Breast epithelium (tissue), 4 donors: ENCODE measurements at places on chromosomes 5 and 9.

GRCh38 chr5:111225926-111226325, 1.7 kb downstream of the CAMK4 start:
- DNase-seq, result no peak

DNA sequence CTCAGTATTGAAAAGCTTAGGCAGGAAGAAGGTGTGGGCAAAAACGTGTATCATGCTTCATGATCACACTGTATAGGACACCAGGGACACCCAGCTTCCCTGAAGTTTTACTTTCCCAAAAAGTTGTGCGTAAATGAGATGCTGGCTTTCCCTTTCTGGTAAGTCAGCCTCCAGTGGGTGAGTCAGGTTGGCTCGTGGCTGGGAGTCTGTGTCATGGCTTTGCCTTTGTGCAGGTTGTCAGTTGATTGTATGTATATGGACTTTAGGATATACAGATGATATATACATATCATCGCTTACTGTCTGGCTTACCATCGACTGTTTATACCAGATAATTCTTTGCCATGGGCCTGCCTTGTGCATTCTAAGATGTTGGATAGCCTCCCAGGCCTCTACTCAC, 34.2 kb downstream of the ADRB2 start:
- no peak for DNase-seq

DNA sequence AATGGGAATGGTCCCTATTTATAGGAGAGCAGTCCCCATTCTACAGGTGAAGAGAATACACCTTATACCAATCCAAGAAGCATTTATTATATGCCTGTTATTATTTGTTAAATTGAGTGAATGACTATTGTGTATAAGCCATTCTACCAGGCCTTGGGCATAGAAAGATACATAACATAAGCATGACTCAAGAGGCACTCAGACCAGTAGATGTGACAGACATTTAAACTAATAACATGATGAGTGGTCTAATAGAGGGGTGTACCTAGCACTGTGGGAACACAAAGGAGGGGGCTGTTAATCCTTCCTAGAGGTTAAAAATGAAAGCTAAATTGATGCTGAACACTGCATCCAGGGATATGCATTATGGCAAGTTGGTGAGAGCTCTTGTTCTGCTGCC, 145.0 kb upstream of the TNC start:
- DNase-seq, result no peak

- no peak for DNase-seq
Observed at GRCh38 chr9:95022657-95023056, 294.9 kb downstream of the FANCC start.

DNA sequence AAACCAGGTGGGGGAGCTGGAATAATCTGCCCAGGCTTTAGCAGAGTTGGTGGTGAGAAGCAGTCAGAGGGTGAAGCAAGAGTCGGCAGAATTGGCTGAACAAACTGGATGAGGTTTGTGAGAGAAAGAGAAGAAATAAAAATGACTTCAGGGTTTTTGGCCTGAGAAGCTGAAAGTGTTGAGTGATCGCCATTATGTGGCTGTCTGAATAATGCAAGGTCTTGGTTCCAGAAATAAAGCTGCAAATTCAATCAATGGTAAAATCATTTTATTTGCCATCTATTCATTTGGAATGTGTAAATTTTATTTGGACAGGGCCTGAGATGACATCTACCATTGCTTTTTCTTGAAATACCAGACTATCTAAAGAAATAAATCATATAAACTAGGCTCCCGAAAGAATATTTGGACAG, 50.4 kb upstream of the DAB2 start:
- DNase-seq, result no peak

GRCh38 chr9:80076162-80076561, 504.4 kb downstream of the TLE4 start:
- no peak for DNase-seq

DNA sequence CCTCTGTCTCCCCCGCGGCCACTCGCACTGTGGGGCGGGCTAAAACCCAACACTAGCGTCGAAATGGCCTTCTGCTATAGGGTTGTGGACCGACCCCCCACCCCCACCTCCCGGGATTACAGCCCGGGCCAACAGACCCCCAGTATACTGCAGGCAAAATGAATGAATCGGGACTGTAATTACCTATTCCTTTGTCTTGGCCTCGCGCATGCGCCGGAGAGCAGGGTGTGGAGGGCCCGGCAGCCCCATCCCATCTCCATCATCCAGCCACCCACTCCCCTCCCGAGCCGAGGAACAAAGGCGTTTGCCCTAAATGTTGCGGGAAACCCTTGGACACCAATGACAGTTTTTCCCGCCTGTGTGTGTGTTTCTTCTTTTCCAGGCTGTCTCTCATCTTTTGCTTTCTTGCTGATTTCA, 1.6 kb downstream of the BASP1 start:
- DNase-seq, result no peak
